ENCODE measurements at places on chromosomes 3 and 15.
A peak's percentile ranks its signal among the peaks of the same experiment; 100 is the strongest.

DNA sequence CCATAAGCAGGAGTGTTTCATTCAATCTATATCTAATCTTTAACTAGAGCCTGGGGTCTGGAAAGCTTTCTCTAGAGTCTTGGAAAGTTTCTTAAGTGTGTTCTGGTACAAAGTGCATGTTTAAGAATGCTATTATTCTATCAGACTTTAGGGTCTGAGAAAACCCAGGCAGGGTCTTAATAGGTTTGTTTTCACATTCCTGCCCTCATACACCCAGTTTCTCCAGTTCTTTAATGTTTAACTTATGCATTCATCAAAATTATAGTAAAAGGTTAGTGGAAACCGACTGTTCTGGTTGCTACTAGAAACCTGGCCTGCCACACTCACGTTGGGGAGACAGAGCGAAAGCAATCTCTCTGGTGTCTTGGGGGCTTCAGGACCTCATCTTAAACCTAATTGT is 102.9 kb upstream of the WDR72 start:
- H3K4me1 ChIP-seq = no peaks in the 10 kb centered on the region
- DNase-seq = no peak
- H3K4me3 ChIP-seq = no peak overlapping the region
- no peaks in the 10 kb centered on the region for H3K36me3 ChIP-seq
- H3K27me3 ChIP-seq = no peaks in the 10 kb centered on the region
- H3K27ac ChIP-seq = no peak overlapping the region

DNA sequence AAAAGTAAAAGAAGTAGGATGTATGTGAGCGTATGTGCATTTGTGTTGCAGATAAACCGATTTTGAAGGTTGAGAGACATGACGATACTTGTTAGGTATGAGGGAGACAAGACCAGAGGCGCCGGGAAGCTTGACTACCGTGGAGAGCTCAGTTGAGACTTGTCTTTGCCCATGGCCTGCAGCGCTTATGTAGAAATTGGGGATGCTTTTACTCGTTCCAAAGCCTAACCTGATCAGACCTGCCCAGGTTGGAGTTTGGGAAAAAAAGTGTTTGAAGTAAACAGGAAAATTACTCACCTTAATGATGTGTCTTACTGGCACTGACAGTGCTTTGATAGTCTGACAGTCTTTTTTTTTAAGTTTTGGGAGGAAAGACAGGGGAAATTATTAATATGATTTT is 202.8 kb downstream of the TP63 start:
- DNase-seq = no peak
- no peaks in the 10 kb centered on the region for H3K36me3 ChIP-seq
- H3K27me3 ChIP-seq = no peaks in the 10 kb centered on the region
- H3K4me3 ChIP-seq = no peak overlapping the region
- H3K27ac ChIP-seq = no peak overlapping the region

DNA sequence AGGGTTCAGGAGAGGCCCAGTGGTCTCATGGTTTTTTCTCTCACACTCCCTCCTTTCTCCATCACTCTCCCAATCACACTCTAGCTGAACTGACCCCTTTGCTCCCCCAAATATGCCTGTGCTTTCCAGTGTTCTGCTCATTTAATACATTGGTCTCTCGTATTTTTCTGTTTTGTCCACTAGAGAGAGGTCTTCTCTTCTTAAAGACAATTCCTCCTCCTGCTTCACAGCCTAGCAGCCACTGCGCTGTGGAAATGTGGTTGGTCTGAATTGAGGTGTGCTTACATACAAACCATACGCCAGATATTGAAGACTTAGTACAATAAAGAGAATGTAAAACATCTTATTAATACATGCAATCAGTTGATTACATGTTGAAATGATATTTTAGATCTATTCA is 60.6 kb upstream of the XCR1 start:
- H3K36me3 ChIP-seq = no peaks in the 10 kb centered on the region
- DNase-seq = no peak
- H3K27me3 ChIP-seq = no peaks in the 10 kb centered on the region
- H3K27ac ChIP-seq = no peak overlapping the region
- H3K4me3 ChIP-seq = no peak overlapping the region

- no peak overlapping the region for H3K27ac ChIP-seq
- H3K4me3 ChIP-seq = no peak overlapping the region
- no peak for DNase-seq
- no peaks in the 10 kb centered on the region for H3K27me3 ChIP-seq
- H3K4me1 ChIP-seq = peaks cover 2% of the 10 kb centered on the region
Observed at GRCh38 chr3:16599694-16600093, 5.5 kb downstream of the DAZL start.

DNA sequence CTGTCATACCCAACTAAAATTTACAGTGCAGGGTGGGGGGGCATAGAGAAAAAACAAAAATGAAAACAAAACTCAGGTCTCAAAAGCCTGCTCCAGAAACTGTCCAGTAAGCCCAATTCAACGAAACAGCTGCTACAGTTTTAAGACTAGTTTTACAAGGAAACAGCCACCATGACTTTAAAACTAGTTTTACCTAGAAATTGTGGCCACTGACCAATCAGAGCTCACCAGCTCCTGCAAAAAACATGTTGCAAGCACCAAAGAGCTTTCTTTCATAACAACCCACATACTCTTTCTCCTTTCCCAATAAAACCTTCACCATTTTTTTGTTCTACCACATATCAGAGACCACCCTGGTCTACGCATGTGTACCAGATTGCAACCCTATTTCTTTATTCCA is 7.3 kb upstream of the CFAP91 start:
- no peaks in the 10 kb centered on the region for H3K4me1 ChIP-seq
- H3K4me3 ChIP-seq = no peak overlapping the region
- no peak for DNase-seq
- H3K27ac ChIP-seq = no peak overlapping the region
- no peaks in the 10 kb centered on the region for H3K27me3 ChIP-seq

- no peaks in the 10 kb centered on the region for H3K27me3 ChIP-seq
- no peaks in the 10 kb centered on the region for H3K4me1 ChIP-seq
- no peaks in the 10 kb centered on the region for H3K36me3 ChIP-seq
- no peak overlapping the region for H3K27ac ChIP-seq
- H3K4me3 ChIP-seq = no peak overlapping the region
Observed at GRCh38 chr3:59257506-59257905, 207.7 kb upstream of the CFAP20DC start.

- no peak overlapping the region for H3K4me3 ChIP-seq
- peaks cover 14% of the 10 kb centered on the region for H3K27me3 ChIP-seq
Observed at GRCh38 chr15:56460071-56460470, 4.9 kb downstream of the MNS1 start.

DNA sequence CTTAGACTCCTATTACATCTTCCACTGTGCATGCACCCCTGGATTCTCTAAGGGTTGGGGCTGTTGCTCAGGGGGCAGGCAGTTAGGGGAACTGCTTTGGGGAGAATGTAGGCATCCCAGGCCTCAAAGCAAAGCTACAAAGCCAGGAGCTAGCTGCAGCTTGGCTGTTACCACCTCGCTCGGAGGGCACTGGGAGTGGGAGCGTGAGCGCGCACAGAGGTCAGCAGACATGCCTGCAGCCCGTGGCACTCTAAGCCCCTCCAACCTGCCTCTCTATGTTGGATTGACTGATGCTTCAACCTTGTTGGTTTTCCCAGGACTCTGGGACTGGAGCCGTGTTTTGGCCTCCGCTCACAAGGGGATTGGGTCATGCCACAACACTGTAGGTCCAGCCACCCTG is 69.8 kb downstream of the CPN2 start:
- peaks cover 30% of the 10 kb centered on the region for H3K27me3 ChIP-seq
- DNase-seq = no peak
- no peak overlapping the region for H3K4me3 ChIP-seq

GRCh38 chr3:126083511-126083912 is 412 bp downstream of the SLC41A3 start:
- H3K27ac ChIP-seq = peak overlapping the region; percentile 60
- peak; percentile 21 for DNase-seq
- H3K4me1 ChIP-seq = peaks cover 25% of the 10 kb centered on the region
- H3K4me3 ChIP-seq = peak overlapping the region; percentile 79
- H3K36me3 ChIP-seq = no peaks in the 10 kb centered on the region
- H3K27me3 ChIP-seq = no peaks in the 10 kb centered on the region

DNA sequence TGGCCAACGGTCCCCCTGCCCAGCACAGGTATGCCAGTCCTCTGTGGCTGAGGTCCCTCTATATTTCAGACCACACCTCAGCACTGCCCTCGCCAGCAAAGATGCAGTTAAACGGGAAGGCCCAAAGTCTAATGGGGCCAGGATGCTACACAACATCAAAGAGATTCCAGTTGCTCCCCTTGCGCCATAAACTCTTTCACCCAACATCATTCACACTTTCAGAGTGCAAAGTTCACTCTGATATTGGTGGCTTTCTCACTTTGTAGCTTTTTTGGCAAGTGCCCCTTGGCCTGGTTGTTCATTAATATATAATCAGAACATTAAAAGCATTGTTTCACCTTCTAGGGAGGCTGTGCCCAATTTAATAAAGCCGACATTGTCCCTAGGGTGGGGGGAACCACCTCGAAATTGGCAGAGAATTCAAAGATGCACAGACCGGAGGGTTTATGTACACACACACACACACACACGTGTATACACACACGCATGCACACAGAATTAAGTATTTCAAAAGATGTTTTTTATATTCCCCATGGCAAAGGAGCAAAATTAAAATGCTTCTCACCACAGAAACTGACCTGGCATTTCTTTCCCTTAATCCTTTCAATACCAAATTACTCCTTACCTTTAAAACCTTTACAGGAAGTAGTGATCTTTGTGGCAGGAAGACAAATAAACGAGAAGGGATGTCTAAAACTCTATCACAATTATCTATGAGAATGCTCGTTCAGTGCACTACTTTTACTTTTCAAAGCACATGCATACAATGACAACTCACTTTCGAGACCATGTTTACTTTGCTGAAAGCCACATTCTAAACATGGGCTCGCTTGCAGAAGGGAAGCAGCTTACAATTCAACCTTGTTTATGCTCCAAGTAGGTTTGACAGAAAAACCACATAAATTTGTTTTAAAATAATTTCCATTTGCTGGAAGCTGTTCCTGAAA is 19.5 kb downstream of the LRIG1 start:
- H3K4me3 ChIP-seq = peak overlapping the region; percentile 6
- no peak for DNase-seq
- peak overlapping the region; percentile 50 for H3K27ac ChIP-seq

DNA sequence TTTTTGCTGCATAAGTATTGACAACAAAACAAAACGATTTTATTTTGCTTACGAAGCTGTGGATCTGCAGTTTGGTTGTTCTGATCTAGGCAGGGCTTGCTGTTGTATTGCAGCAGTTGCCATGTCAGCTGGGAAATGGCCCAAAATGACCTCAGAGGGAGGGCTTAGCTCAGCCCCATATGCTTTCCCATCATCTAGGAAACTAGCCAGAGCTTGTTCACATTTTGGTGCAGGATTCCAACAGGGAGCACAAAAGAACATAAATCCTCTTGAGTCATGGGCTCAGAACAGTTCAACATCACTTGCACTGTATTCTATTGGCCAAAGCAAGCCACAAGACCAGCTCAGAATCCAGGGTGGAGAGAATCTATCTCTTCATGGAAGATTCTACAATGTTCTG is 42.2 kb upstream of the ROBO2 start:
- no peaks in the 10 kb centered on the region for H3K4me1 ChIP-seq
- no peak for DNase-seq
- H3K36me3 ChIP-seq = no peaks in the 10 kb centered on the region
- H3K27ac ChIP-seq = no peak overlapping the region
- no peaks in the 10 kb centered on the region for H3K27me3 ChIP-seq

DNA sequence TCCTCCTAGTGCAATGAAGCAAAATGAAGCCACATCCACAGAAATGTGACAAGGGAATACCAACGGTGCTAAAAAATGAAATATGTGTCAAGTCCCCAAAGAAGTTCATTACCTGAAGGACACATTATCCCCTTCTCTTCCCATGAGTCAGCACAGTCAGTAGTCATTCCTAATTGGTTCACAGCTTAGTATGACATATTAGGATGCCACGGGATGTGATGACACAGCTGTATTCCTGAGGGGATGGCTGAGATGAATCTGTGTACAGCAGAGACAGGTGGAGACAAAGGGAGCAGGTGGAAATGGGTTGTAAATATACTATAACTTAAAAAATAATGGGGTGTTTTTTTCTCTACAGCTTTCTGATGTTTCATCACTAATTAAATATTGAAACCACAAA is 273.4 kb downstream of the ARRDC4 start:
- H3K4me1 ChIP-seq = no peaks in the 10 kb centered on the region
- H3K36me3 ChIP-seq = no peaks in the 10 kb centered on the region
- H3K27me3 ChIP-seq = peaks cover 3% of the 10 kb centered on the region
- no peak for DNase-seq
- H3K4me3 ChIP-seq = no peak overlapping the region

- DNase-seq = no peak
- no peak overlapping the region for H3K4me3 ChIP-seq
- no peak overlapping the region for H3K27ac ChIP-seq
- no peaks in the 10 kb centered on the region for H3K36me3 ChIP-seq
Observed at GRCh38 chr3:124246949-124247348, 255.0 kb upstream of the ROPN1 start.

GRCh38 chr15:84608707-84609284 is 8.0 kb downstream of the ZSCAN2 start:
- H3K4me1 ChIP-seq = peaks cover 22% of the 10 kb centered on the region
- no peak for DNase-seq

DNA sequence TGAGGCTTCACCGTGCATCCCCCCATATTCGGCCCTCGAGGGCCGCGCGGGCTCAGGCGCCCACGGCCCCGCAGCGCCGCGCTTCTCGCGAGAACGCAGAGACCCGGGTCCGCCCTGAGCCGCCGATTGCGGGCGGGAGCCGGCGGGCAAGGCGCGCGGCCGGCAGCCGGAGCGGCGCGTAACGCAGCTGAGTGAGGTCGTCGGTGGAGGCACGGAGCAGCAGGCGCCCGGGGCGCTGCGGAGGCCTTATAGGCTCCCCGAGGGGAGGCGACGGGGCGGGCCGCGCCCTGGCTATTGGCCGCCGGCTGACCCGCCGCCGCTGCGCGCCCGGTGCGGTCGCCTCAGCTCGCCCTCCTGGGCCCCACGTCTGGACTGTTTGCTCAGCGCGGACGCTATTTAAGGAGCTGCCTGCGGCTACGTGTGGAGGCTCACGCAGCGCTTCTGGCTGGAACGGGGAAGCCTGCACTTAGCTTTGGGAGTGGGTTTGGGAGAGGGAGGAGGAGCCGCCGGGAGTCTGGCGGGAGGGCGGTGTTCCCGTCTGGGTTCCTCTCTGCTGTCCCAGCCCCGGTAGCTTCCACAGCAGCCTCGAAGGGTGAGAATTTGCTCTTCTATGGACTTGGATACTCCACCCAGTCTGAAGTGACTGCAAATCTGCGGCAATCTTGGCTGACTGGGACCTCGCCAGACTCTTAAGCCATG is at the start of gene PLOD2:
Gene PLOD2, minus strand, starts transcription at position 221 of the 699 bp plus-strand sequence. Its CDS starts 195 bp downstream, at position 26.
- H3K27me3 ChIP-seq = peaks cover 2% of the 10 kb centered on the region
- DNase-seq = no peak
- H3K4me3 ChIP-seq = peak within 1 kb of the TSS; percentile 23

- H3K27ac ChIP-seq = no peak overlapping the region
- peaks cover 24% of the 10 kb centered on the region for H3K27me3 ChIP-seq
- H3K4me1 ChIP-seq = peaks cover 30% of the 10 kb centered on the region
- DNase-seq = no peak
Observed at GRCh38 chr15:96358821-96359615, 28.5 kb downstream of the NR2F2 start.

DNA sequence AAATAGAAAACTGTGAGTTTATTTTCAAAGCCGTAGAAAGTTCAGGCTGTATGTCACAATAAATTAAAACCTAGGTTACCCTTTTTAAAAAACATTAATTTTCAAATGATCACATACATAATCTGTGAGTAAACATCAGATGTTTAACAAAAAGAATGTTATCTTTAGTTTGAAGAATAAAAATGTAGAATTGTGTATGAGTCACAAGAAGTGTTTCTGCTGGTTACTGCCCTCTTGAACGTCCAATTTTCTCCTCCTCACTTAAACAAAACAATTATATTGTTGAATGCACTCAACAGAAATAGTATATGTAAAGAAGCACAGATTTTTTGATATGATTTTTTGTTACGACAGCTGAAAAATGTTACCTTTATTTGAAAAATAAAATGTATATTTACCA is 855.1 kb downstream of the ROBO1 start:
- H3K27me3 ChIP-seq = no peaks in the 10 kb centered on the region
- H3K27ac ChIP-seq = no peak overlapping the region
- DNase-seq = no peak
- H3K36me3 ChIP-seq = no peaks in the 10 kb centered on the region

All from T-cell (primary cell).